ENCODE measurements at places on chromosomes 4 and X. TPM values are rescaled to one million over a fixed set of nuclear protein-coding genes. Genes with fewer than 3 reads are reported as not detected.

DNA sequence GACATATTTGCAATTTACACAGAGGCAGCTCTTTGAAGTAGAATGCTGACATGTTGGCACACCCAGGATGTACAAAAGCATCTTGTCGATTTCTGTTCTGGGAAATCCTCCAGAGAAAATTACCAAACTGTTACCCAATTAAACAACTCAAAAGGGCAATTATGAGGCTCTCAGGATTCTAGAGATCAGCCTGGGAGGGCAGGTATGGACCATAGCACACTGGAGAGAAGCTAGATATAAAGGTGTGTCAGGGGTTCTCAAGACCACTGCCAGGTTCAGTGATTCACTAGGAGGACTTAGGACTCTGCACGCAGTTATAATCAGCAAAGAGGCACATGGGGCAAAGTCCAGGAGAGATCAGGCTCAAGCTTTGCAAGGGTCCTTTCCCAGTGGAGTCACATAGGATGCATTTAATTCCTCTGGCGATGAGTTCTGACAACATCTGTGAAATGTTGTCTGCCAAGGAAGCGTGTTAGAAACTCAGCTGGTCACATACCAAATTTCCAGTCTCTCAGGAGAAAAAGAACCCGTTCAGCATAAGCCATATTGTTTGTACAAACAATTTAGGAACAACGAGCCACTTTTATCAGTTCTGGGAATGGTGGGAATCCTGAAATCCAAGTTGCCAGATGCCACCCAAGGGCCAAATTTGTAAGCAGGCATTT is 100.8 kb downstream of the SYTL5 start:
- DNase-seq, result no peak

DNA sequence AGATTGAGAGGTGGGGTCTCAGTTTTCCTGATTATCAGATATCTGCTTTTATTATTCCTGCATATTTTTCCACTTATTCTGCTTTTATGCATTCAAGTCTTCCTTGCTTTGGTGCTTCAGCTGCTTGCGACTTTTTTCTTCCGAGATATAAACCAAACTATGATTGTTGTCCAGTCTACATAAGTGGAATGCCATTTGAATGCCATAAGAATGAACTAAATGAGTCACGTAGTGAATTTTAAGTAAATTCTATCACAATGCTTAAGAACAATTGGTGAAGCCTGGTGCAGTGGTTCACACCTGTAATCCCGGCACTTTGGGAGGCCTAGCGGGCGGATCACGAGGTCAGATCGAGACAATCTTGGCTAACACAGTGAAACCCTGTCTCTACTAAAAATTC is 189.1 kb downstream of the PCDH18 start:
- no peak for DNase-seq

- DNase-seq, result no peak
Observed at GRCh38 chr4:114038762-114039387, 59.4 kb upstream of the ARSJ start.

GRCh38 chr4:26069218-26069617 is 155.2 kb downstream of the SMIM20 start:
- no peak for DNase-seq

The HSD17B13 gene
- 0.48 TPM for polyA plus RNA-seq

GRCh38 chr4:41285202-41285863 is 28.6 kb downstream of the UCHL1 start:
- DNase-seq, result no peak

- DNase-seq, result no peak
Observed at GRCh38 chrX:112819008-112819640, 21.5 kb downstream of the AMOT start.

DNA sequence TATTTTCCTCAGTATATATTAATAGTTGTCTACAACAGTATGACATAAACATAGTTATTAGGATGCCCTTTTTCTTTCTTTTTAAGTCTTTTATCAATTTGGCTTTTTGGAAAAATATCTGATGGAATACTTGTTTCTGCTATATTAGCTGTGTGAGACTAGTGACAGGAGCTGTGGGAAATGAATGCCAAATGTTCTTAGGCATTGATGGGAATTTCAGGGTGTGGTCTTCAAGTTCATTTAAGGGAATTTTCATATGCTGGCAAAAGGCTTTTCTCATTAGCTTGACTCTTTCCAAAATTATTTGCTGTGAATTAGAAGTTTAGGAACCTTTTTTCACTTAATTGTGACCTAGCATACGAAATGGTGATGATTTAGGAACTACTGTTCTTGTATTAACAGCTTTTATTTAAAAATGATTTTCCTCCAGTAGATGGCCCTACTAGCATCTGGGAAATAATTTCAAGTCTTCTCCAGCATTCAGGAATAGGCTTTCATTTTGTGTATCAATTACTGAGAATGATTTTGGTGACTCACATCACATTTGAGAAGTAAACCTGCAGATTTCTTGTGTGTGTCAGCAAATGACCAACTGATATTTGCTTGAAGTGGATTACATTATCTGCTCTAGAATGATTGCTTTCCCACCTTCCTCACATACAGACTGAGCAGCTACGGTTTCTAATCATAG is 70.9 kb downstream of the HTT start:
- DNase-seq, result no peak

DNA sequence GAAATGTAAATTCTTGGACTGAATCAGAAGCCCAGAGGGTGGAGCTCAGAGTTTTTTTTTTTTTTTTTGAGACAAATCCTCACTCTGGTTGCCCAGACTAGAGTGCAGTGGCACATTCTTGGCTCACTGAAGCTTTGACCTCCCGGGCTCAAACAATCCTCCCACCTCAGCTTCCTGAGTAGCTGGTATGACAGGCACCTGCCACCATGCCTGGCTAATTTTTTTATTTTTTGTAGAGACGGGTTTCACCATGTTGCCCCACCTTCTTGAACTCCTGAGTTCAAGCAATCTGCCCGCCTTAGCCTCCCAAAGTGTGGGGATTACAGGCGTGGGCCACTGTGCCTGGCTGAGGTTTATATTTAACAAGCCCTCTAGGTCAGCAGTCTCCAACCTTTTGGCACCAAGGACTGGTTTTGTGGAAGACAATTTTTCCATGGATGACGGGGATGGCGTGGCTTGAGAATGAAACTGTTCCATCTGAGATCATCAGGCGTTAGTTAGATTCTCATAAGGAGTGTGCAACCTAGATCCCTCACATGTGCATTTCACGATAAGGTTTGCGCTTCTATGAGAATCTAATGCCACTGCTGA is 76.7 kb downstream of the FHIP1A start:
- no peak for DNase-seq

DNA sequence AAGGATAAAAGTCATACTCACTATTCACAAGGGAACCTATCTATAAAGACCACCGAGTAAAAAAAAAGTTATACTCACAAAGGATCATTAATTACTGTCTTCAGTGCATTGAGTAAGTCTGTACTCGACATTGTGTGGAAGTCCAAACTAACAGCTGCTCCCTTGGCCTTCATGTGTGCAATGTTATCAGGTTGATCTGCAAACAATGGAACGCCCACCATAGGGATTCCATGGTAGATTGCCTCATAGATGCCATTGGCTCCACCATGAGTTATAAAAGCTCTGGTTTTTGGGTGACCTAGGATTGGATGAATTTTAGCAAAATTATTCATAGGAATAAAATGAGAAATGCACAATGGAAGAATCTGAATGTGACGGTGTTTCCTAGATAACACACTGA is 10.6 kb downstream of the UGT2B4 start:
- DNase-seq, result no peak

GRCh38 chrX:69508610-69509009 is 4.5 kb downstream of the NALF2 start:
- no peak for DNase-seq

The PDE5A gene
- polyA plus RNA-seq, result 48.7 TPM

DNA sequence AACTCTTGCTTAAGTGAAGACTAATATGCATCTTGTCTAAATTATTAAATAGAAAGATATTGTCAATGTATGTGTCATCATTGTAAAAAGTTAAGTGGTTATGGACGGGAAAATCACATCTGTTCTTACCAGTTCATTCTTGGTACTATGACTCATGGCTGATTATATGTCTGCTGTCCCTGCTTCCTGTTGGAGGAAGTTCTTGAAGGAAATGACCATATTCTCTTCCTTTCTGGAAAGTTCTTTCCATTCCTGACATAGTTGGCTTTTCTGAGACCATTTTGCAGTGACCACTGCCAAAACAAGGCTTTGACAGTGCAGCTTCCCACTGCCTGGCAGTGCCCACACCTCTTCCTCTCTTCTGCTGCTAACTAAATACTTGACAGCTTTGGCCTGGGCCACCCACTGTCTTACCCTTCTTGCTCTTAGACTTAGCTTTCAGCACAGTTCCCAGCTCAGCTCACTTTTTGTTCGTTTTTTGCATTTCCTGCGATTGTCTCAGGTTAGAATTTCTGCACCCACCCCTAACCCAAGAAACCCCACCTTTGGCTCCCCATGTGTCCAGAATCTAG is 13.2 kb upstream of the CLDN24 start:
- DNase-seq, result no peak

DNA sequence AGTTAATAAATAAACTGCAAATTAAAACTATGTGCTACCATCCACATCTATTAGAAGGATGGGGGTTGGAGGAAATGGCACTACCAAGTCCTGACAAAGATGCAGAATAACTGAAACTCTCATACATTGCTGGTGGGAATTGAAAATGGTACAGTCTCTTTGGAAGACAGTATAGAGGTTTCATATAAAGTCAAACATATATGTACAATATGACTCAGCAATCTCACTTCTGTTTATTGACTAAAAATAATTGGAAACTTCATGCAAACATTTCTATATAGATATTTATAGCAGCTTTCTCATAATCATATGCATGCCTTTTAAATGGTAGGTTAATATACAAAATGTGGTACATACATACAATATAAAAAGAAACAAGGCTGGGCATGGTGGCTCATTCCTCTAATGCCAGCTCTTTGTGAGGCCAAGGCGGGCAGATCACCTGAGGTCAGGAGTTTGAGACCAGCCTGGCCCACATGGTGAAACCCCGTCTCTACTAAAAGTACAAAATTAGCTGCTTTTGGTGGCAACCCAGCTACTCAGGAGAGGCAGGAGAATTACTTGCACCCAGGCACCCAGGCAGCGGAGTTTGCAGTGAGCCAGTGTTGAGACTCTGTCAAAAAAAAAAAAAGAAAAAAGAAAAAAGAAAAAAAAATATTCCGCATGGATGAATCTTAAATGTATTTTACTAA is 225.0 kb upstream of the CXXC4 start:
- no peak for DNase-seq

- DNase-seq, result no peak
Observed at GRCh38 chr4:71944956-71945355, 86.8 kb upstream of the NPFFR2 start.

The TKTL1 gene
- polyA plus RNA-seq, result 0.52 TPM

DNA sequence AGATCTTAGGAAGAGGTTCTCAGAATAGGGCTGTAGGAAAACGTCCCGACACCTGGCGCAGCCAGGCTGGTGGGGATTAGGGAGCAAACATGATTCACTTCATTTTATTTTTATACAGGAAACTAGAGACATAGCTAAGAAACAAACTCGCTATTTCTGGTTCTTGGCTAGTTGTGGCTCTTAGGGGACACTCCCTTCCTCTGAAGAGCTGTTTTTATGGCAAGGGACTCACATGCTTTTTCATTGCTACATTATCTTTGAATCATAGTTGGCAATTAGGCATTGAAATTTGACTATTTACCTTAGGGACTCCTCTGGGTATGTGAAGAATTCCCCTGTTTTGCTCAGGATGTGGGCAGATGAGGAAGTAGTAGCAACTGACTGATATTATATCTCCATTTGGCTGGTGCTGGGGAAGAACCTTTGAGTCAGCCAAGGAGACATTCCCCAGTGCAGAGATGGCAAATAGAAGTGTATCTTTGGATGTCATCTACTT is 174.5 kb downstream of the SMIM20 start:
- no peak for DNase-seq

The SPON2 gene
- polyA plus RNA-seq, result 14.7 TPM
